Adrenal gland (tissue), 19 donors: ENCODE measurements at places on chromosomes 2 and 18. TPM values are rescaled to one million over a fixed set of nuclear protein-coding genes. Genes with fewer than 3 reads are reported as not detected.

The IL1F10 gene
- total RNA-seq: not detected

DNA sequence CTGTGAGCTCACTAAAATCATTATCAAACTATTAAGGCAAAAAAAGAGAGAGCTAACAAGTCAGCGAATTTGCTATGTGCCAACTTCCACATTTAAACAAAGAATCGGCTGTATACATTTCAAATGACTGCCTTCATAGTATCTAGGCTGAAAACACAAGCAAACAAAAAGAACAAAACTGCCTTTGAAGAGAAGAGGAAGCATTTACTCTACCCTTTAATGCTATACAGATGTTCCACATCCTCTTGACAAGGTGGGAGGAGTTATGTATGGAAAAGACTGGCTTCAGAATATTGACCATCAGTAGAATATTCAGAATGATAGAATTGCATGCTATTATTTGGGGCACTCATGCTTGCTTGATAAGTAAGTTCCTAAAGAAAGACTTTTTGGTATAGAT is 741.7 kb downstream of the PLCL1 start:
- DNase-seq: no peak

DNA sequence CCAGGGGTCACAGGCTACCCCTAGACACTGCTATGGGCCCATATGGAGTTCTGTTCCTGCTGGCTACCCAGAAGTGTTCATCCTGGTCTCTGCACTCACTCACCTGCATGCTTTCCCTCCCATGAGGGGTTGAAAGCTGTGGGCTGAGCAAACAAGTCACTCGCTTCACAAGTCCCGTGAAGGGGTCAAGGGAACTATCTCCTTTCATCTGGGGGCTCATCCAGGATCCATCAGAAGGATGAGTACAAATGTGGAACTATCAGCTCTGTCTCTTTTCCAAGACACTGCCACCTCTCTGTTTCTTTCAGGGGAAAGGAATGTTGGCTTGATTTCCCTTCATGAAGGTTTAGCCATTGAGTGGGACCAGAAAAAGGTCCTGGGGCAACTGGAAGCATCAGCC is 21.7 kb downstream of the SULT1C4 start:
- no peak for DNase-seq

The PMAIP1 gene
- total RNA-seq: not detected

DNA sequence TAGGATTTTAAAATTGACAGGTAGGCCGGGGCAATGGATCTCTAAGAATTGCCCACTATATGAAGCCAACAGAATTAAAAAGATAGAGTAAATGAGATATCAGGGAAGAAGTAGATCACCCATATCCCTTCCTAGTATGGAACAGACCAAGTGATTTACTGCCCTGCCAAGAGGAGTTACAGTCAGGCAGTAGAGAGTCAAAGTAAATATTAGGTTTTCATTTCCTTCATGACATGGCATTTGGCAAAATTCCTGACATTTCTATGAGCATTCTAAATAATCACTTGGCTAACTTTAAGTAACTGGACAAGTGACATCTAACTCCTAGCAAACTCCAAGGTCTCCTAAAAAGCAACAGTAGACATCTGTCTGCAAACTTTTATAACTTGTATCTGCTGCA is 33.5 kb downstream of the GALNT5 start:
- no peak for DNase-seq

- DNase-seq: no peak
Measured at GRCh38 chr2:38533757-38534545, 68.8 kb downstream of the HNRNPLL start.

DNA sequence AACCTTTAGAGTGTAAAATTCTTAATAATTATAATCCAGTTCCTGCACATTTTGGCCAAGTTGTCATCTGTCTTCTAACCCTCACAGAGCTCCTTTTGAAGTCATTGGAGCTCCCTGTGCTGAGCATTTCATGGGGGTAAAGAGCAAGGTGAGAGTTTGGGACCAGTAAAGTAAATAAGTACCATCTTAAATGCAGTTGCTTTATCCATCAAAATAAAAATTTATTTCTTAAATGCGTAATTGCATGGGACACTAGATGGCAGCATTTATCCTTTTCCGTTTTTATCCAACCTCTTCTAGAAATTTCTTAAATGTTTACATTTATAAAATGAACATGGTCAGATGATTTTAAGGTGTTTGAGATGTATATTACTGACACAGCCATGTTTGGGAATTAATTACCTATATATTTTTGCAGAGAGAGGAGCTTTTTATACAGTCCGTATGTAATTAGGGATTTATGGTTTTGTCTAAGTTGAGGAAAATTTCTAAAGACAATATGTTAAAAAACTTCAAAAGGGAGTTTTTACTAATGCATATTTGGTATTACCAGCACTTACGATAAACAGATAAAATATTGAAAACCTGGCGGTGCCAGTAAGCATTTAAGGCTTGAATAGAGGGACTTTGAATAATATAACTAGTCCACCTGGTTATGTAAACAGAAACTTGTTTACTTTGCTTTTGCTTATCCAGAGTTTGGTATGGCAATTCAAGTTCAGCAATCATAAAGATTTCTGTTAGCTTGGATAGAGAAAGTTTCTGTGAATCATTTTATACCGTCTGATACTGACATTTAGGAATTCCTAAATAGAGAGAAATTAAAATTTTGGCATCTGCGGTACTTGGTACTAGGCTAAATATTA is 54.5 kb downstream of the ACSL3 start:
- no peak for DNase-seq

DNA sequence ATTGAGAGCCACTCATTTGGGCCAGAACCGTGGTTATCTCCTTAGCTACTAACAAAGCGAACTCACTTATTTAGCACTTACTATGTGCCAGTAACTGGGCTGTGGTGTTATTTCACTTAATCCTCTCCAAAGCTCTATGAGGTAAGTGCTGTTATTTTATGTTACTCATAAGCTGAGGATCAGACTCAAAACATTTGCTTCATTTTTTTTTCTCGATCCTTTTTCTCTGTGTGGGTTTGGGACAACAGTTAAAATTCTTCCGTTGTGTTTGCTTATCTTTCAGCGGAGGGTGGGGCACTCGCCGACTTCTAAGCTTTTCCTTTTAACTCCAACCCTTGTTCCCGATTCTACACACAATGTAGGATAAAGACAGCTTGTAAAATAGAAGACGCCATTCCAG is 52.8 kb downstream of the TMEM178A start:
- no peak for DNase-seq

The CD8B2 gene
- total RNA-seq: not detected

- DNase-seq: no peak
Measured at GRCh38 chr2:7189106-7189505, 271.9 kb downstream of the RNF144A start.

The ALLC gene
- total RNA-seq: not detected

DNA sequence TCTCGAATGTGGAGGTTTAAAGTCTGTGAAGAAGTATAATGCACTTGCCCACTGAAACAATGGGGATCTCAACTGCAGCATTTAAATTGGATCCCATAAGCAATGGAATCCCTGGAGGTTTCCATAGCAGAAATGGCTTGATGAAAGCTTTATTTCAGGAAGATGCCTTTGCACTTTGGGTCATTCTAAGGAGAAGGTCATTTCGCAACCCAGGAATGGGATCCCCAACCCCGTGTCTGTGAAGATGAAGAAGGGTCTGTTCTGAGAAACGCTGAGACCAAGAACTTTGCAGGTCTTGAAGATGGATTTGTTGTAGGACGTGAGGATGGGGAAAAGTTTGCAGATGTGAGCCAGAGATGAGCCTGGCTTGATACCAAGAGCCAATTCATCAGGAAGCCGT is 1.8 kb upstream of the KCNG3 start:
- no peak for DNase-seq

The NEU2 gene
- not detected for total RNA-seq

DNA sequence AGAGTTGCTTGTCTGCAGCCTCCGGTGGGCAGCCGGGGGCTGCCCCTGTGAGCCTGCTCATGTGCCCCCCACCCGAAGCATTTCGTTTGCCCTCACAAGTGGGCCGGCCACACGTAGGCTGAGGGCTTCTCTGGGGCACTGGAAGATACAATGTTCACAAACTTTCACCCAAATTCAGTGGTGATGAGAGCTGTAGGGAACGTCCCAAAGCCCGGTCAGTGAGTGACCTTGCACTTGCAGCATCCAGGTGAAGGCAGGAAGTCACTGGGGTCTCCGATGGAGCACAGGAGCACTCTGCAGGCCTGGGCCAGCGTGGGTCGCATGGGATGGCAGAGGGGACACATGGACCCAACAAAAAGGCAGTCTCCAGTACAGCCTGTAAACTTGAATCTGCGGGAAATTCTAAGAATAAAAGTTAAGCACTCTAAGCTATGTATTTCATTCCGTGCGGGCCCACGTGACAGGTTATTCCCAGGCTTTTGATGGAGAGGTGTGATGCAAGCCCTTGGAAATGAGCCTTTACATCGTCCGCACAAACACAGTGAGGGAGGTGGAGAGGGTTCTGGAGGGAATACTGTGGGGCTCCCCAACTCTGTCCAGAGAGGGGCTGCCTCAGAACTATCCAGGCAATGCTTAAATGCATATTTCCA is 42.5 kb downstream of the CNGA3 start:
- DNase-seq: no peak

GRCh38 chr2:34143149-34143548 is 544.0 kb upstream of the FAM98A start:
- DNase-seq: no peak

GRCh38 chr2:3470856-3471737 is 48.2 kb downstream of the ADI1 start:
- DNase-seq: no peak

DNA sequence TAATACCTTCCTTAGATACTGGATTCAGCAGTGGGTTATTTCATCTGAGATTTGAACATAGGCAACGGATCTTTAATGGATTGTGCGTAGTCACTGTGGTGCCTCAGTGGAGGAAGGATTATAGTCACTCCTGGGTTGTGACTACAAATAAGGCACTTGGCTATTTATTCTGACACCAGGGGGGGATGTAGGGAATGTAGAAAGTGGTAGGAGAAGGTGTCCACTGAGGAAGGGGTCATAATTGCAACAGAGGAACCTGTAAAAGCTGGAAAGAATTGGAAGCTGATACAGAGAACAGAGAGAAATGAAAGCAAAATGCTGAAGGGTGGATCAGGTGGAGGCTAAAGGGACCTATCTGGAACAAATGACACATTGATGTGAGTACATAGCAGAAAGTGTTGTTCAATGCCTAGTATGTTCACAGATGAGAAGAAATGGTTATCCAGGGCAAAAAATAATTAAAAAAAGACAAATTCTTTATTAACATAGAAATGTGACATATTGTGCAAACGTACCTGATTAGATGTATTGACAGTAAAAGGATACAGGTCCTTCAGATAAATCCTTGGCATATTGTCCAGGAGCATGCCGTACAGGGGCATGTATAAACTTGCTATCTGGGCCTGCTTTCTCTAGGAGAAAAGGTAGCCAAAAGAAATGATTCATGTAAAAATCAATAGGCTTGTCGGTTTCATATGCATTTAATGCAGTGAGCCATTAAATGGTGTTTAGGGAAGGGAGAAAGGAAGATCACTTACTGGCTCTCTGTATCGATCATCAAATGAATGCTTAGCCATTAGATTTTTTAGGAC is 91.2 kb upstream of the CCDC195 start:
- DNase-seq: no peak

- DNase-seq: no peak
Measured at GRCh38 chr2:162462911-162463310, 119.0 kb downstream of the GCA start.

The SNORC gene
- total RNA-seq: 2.7 TPM

- no peak for DNase-seq
Measured at GRCh38 chr2:158904627-158905177, 63.7 kb upstream of the TANC1 start.

GRCh38 chr18:41436772-41437171 is 518.3 kb upstream of the PIK3C3 start:
- DNase-seq: no peak

- DNase-seq: no peak
Measured at GRCh38 chr2:224657349-224657748, 58.8 kb downstream of the CCDC195 start.

DNA sequence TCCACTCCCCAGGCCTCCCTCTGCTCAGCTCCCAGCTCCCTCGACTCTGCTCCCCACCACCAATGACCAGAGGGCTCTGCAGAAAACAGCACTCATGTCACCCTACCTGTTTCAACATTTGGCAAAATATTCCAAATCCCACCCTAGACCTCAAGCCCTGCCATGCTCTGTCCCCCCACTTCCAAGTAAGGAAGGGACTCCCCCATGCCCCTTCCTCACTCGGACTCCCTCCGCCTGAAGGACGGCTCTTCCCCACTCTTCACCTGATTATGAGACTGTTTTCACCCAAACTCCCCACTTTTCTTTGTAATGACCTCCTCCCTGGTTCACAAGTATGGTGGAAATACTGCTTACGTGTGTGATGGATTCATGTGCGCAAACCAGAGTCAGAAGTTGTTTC is 208.4 kb downstream of the MGAT5 start:
- DNase-seq: no peak

DNA sequence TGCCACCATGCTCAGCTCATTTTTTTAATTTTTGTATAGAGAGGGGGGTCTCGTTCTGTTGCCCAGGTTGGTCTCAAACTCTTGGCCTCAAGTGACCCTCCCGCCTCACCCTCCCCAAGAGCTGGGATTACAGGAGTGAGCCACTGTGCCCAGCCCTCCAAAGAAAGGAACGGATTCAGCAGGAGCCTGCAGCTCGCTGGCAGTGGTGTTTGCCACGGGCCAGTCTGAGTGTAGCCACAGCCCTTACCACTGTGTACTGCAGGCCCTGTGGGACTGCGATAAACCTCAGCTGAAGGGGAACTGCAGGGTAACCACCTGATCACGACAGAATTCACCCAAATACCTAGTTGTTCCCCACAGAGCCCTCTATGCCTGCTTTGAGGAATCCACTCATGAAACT is 6.8 kb downstream of the COPS9 start:
- DNase-seq: no peak

The XRCC5 gene
- total RNA-seq: 181 TPM

The DIS3L2 gene
- 54.7 TPM for total RNA-seq

The AGBL5 gene
- 32.0 TPM for total RNA-seq

The KCMF1 gene
- total RNA-seq: 74.2 TPM

DNA sequence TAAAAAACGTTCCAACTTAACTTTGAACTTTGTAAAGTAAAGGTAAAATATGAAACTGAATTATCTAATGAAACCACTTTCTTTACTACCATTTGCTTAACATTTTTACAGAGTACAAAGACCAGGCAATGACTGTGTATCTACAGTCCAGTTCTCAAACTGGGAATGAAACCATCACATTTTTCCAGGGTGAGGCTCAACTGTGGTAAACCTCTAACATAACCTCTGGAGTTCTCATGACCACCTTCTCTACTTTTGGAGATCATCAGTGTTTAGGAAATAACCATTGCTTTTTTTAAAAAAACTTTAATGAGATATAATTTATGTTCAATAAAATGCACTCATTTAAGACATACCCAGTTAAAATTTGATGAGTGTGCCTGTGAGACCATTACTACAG is 223.5 kb downstream of the RNF152 start:
- no peak for DNase-seq

- DNase-seq: no peak
Measured at GRCh38 chr2:145315053-145315452, 795.1 kb upstream of the ZEB2 start.
